ENCODE measurements at places on chromosomes 1 and 21.

DNA sequence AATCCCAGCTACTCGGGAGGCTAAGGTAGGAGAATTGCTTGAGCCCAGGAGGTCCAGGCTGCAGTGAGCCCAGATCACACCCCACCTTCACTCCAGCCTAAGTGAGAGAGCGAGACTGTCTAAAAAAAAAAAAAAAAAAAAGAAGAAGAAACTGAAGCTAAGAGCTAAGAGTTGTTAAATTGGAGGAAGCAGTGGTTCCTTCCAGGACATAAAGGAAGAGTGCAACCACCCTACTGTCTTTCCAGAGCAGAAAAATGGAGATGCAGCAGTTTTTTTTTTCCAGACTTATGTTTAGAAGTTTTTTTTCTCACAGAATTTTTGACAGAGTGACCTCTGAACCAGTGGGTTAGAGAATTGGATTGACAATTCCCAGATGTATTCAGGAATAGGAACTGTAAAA, 88.7 kb downstream of the HLX start:
- no peak for DNase-seq

GRCh38 chr1:13751458-13751871, 51.5 kb downstream of the PRDM2 start:
- no peak for DNase-seq

DNA sequence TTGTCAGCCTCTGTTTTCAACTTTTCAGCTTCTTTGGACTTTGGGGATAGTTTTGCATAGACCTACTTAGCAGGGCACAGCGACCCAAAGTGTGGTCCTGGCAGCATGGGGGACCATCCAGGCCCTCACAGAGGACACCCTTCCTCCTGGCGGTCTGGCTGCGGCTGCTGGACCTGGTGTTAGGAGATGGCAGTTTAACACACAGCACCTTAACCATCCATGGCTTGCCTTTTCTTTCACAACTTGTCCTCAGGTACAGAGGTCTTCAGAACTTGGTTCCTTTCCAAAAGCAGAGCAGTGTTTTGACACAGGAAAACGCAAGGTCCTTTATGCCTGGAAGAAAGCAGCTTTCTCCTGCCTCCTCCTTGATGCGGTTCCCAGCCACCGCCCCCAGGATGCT, 68.1 kb downstream of the RHOU start:
- DNase-seq: no peak

DNA sequence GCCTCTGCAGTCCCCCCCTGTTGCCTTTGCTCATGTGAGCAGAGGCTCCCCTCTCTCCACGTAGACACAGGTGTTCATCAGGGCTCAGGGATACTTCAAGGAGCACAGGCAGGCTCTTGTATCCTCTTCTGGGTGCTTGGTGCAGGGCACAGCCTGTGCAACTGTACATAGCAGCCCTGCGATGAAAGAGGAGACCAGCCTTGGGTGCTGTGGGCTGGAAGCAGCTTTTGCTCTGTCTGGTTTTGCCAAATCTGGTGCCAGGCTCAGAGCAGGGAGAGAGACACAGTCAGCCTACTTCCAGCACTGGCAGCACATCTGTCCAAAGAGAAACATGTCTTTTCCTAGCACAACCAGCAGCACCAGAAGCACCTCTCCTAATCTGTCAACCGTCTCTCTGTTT, 132.1 kb downstream of the ETS2 start:
- DNase-seq: no peak

- peak; percentile 59 for DNase-seq
These were observed 78.6 kb upstream of the SOD1 start for GRCh38 chr21:31580866-31581276.

DNA sequence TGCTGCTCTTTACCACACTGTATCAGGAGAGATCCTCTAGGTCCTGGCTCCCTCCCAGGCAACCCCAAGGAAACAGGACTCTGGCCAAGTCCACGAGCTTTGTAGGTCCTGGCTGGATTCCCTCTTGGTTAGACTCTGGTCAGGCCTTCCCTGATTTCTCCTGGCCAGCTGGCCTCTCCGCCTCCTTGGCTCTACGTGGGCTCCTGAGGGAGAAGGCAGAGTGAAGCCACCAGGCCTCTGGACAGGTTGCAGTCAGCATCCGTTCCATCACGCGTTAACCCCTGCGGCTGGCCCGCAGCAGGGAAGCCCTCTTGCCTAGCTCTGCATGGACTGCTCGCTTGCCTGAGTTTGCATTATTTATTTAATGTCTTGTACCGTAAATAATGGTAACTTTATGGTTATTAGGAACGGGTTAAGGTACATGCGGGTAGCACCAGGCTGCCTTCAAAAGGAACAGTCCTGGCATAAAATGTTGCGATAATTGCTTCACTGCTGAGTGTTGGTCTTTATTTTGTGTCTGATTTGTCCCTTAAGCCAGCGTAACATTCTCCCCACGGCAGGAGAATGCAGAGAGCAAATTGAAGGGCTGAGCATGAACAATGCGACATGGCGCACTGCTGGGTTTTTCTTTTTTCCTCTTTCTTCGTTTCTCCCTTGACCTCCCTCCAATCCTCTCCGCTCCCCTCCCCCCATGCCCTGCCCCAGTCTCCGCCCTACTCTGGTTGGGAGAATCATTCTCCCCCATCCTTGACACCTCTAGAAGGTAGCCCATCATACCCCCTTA, 100.3 kb downstream of the RNF220 start:
- no peak for DNase-seq

- DNase-seq: peak; percentile 76
These were observed 430 bp downstream of the RBM15 start for GRCh38 chr1:110339407-110340206.

GRCh38 chr1:156877433-156878170, 15.9 kb upstream of the PEAR1 start:
- peak; percentile 24 for DNase-seq

DNA sequence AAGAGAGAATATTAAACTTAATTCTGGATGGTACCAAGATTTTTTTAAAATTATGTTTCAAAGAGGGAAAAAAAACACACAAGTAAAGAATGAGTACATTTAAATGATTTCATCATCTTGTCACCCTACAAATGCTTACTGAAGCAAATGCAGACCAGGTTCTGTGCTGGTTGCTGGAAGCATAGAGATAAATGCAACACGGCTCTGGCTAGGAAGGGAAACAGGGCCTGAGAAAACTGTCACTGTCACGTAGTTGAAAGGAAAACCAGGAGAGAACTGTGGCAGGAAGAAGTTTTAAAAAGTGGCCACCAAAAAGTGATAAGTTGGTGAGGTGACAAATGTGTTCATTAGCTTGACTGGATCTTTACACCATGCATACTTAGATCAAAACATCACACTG, 336.9 kb upstream of the NFIA start:
- DNase-seq: no peak

DNA sequence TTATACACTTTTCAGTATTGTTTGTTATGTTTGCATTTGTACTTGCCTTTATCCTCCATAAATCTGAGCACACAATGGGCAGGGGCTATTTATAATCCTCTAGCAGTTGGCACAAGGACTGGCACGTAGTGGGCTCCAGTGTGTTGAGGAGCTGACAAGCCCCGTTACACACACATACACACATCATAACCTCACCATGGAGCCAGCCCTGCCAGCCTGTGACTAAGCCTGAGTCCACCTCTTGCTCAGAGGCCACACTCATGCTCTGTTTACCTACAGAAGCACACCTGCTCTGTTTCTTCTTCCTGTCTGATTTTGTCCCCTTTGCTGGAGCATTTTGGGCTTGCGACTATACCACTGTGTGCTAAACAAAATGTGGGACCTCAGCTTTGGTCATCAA, 64.5 kb upstream of the SPATA6 start:
- DNase-seq: no peak

Measured in psoas muscle (tissue), 8 donors.